ENCODE measurements at places on chromosomes 11 and 22.
A peak's percentile ranks its signal among the peaks of the same experiment; 100 is the strongest.

- no peak for DNase-seq
Observed at GRCh38 chr11:66187453-66187852, 81.0 kb upstream of the RAB1B start.

DNA sequence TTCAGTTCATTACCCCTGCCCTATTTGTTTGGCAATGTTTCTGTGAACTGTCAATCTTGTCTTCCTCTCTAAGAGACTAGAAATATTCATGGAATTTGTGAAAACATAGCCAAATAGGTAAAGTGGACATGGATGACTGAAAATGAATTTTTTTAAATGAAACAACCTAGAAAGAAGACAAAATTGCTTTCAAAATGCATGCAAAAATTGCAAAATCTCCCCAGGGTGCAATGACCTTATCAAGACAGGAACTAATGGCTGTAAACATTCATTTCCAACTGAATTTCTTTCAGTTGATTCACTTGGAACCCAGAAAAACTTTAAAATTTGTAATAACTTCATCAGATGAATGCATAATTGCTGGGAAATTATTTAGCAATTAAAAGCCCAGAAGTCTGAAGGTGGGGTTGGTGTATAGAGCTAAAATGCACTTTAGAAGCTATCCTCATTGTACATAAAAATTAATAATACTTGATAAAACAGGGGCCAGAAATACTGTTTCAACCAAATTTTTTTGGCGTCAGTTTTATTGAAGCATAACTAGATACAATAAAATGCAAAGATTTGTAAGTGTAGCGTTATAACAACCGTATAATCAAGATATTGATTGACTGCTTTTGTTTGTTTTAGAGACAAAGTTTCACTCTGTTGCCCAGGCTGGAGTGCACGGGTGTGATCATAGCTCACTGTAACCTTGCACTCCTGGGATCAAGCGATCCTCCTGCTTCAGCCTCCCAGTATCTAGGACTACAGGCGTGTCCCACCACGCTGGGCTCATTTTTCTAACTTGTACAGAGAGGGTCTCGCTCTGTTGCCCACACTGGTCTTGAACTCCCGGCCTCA, 27.6 kb upstream of the SLC35C1 start:
- no peak for DNase-seq

GRCh38 chr11:26710489-26710888, 11.4 kb downstream of the SLC5A12 start:
- DNase-seq = no peak

- DNase-seq = no peak
Observed at GRCh38 chr11:80958361-80958760, 1517.5 kb upstream of the TENM4 start.

DNA sequence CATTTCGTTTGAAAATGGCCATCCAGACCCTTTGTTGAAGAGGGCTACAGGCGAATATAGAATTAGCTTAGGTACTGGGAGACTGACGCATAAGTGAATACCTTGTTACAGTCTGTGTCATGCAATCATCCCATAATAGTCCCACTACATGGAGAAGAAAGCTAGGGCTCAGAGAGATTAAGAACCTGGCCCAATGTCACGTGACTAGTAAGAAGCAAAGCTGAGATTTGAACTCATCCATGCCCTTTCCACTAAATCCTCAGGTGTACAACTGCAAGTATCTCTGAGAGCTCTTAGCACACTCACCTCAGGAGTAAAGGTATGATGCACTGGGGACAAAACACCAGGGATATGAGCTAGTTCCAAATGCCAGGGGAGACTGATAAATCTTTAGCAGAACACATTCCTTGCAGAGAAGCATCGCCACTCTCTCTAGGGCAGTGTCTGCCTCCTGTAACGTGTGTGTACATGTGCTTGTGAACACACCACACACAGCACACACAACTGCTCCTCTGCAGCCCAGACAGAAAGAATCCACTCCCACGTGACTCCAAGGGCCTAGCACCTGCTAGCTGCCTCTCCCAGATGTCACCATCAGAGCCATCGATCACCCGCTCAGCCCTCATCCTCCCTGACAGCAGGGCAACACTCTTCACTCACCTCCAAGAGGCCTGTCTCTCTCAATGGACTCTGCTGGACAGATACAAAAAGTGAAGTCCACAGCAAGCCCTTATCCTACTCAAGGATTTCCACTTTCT, 402.8 kb downstream of the NXPE2 start:
- DNase-seq = no peak

DNA sequence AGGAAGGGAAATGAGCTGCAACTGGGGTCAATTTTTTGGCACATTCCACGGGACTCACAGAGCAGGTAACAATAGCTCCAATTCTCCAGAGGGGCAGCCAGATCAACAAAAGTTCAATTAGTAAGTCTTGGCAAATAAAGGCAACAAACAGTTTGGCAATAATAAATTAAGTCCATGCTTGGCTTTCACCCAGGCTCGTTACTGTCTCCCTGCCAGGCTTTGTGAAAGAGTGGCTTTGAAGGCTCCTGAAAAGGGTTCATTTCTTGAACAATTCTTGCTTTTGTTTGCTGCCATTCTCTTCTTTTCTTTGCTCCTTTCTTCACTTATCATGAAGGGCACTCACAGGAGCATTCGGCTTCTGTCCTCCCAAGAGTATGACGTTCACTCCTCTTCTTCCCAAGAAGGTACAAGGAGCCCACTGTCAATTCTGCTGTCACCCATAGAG, 123.3 kb downstream of the APIP start:
- DNase-seq = no peak

DNA sequence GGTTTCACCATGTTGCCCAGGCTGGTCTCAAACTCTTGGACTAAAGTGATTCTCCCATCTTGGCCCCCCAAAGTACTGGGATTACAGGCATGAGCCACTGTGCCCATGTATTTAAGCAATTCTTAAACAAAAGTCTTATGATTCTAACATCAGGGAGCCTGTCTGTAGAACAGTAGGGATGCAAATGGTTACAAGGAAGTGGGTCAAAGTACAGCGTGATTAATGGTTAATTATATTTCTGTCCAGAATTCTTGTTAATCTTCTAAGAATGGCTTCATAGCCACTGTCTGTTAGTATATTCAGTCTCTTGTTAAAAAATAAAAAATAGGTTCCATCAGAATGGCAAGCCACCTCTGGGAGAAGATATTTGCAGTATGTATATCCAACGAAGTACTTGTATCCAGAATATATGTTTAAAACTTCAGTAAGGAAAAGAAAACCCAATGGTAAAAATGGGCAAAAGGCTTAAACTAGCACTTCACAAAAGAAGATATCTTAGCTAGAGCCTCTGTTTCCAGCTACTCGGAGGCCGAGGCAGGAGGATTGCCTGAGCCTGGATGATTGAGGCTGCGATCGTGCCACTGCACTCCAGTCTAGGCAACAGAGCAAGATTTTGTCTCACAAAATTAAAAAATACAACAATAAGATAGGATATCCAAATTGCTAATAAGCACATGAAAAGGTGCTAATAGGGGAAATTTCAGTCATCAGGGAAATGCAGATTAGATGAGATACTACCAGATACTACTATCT, 22.9 kb downstream of the ATG13 start:
- no peak for DNase-seq

DNA sequence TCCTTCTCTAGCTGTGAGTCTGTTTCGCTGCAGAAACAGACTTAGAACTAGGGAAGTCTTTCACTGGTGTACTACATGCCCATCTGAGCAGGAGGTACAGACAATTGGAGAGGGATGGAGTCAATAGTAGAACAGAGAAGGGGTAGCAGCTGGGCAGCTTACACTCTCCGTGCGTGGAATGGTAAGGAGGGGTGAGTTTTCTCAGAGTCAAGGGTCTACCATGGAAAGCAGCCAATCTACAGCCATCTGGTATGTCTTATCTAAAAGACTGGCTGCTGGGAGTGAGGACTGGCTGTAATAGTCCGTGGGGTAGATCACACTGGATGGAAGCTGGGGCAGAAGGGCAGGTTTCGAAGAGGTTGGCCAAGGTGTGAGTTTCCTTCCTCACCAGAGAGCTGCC, 137.3 kb upstream of the TENM4 start:
- no peak for DNase-seq

DNA sequence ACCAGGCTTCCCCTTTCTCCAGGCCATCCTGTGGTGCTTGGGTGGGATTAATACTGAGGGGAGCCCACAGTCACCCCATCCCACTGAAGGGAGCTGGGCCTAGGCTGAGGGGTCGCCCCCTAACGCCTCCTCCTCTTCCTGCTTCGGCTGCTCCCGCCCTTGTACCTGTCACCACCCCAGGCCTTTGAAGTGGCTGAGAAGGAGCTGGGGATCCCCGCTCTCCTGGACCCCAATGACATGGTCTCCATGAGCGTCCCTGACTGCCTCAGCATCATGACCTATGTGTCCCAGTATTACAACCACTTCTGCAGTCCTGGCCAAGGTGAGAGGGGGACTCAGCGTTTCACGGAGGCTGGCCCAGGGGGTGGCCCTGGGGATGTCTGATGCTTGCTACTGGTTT, 6.1 kb downstream of the MICALL1 start:
- no peak for DNase-seq

DNA sequence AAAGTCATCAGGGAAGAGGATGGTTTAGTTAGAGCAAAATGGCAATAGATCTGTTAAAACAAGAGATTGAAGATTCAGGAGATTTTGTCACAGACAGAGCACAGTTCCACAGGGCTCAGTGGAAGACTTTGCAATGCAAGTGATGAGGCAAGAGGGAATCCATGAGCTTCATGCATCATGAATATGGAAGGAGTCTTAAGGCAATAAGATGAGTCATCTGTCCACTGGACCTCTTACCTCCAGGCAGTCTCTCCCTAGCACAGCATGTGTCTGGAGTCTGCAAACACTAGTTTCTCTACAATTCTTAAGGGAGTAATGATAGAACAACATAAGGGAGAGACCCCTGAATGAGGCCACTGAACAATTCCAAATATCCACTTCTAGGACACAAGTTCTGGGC, 245.7 kb downstream of the NXPE2 start:
- no peak for DNase-seq

GRCh38 chr22:45970705-45971407, 6.1 kb downstream of the WNT7B start:
- no peak for DNase-seq

GRCh38 chr11:34585735-34586487, 35.0 kb upstream of the EHF start:
- DNase-seq = no peak

GRCh38 chr22:22953791-22954190, 66.2 kb downstream of the IGLL5 start:
- no peak for DNase-seq

GRCh38 chr22:48209473-48210197, 1447.2 kb downstream of the TBC1D22A start:
- no peak for DNase-seq

GRCh38 chr22:49239264-49240015, 588.2 kb downstream of the BRD1 start:
- DNase-seq = peak; percentile 70

GRCh38 chr11:119624102-119624615, 104.8 kb downstream of the NECTIN1 start:
- no peak for DNase-seq

DNA sequence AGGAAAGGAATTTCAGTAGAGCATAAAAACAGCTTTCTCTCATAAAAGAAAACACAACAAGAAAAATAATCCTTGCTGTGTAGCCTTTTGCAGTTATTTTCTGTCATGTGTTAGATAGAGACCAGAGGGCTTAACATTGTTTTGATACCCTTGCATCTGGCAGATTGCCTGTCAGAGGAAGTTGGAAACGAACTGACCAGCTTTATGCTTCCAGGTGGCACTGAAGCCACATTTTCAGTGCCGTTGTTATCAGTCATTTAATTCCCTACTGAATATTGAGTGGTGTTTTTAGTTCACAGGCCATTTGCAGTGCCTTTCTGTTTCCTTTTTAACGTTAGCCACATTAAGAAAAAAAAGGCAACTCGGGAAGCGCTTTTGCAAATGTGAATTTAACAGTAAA, 21.5 kb upstream of the RAG2 start:
- no peak for DNase-seq

DNA sequence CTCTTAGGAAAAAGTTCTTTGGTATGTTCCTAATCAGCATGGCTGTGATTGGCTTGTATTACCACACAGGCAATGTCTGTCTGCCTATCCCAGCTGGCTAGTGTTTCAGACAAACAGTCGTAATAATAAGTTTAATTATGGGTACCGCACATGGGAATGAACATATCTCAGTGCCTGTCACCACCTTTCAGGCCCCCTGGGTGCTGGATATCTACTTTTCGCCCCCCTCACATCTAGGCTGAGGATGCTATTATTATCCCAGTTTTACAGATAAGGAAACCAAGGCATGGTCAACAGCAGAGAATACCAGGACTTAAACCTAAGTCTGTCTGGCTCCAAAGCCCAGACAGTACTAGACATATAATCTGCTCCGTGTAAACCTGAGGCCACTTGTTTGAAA, 174.8 kb downstream of the SPON1 start:
- no peak for DNase-seq

DNA sequence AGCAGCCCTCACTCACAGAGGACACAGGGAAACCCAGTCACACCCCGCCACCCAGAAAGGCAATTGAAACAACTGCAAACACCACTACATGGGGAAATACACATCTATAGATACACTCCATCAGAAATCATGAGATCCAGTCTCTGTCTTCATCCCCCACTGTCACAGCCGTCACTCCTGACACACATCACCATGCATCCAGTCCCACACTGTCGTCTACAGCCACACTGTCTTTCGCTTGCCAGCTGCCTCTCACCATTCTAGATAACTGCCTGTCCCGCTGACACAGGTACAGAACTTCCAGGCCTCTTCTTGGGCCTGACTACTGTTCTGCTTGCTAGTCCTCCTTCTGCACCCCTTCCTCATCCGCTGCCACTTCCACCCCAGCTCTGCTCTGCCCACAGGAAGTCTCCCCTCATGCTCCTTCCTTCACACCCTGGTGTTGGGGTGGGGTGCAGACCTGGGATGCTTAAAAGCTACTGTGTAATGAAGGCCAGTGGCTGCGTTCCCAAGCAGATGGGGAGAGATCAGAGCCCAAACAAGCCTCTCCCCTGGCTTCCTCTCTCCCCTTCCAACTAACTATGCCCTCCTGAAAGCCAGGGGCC, 42.6 kb downstream of the SLC22A12 start:
- DNase-seq = no peak

- no peak for DNase-seq
Observed at GRCh38 chr22:30195245-30196140, 51.1 kb downstream of the LIF start.

DNA sequence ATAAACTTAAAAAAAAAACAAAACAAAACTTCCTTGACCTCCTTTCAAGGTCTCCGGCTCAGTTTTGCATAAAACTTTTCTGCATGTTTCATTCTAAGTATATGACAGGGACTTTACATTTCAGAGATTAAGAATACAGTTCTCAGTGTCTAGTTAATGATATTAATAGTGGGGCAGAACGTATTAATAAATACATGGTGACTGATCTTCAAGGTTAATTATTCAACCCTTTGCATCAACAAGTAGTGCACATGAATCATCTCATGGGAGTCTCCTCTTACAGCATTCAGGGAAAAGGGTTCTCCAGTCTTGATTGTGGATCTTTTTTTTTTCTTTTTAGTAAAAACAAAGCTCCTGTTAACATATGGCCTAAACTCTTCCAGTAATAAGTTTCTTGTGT, 146.8 kb downstream of the KIRREL3 start:
- DNase-seq = no peak

GRCh38 chr11:15412054-15412453, 297.3 kb downstream of the INSC start:
- no peak for DNase-seq

- DNase-seq = no peak
Observed at GRCh38 chr11:83574519-83574918, 288.4 kb upstream of the CCDC90B start.
